Left cardiac atrium (tissue), 4 donors: ENCODE measurements at places on chromosomes 6 and 20. TPM values are rescaled to one million over a fixed set of nuclear protein-coding genes. Genes with fewer than 3 reads are reported as not detected.

The SYNE1 gene
- 112 TPM for total RNA-seq

The SRSF12 gene
- 0.09 TPM for total RNA-seq

The BPIFB4 gene
- total RNA-seq: not detected

The TMC2 gene
- not detected for total RNA-seq

The RSPO3 gene
- total RNA-seq: 1.9 TPM

The CAP2 gene
- total RNA-seq: 69.6 TPM

The OSTM1 gene
- 57.9 TPM for total RNA-seq

The SLA2 gene
- total RNA-seq: 0.56 TPM

The CDH26 gene
- total RNA-seq: 0.84 TPM

The AIF1 gene
- total RNA-seq: 17.0 TPM

The ZSCAN31 gene
- total RNA-seq: 8.4 TPM

The SCRT2 gene
- not detected for total RNA-seq

The BACH2 gene
- 2.5 TPM for total RNA-seq

The FAM217A gene
- not detected for total RNA-seq

The HLA-A gene
- total RNA-seq: 337 TPM

The CCM2L gene
- 7.2 TPM for total RNA-seq

The DEFB132 gene
- not detected for total RNA-seq

The MOCS1 gene
- 29.4 TPM for total RNA-seq

The PKIB gene
- total RNA-seq: 1.0 TPM

The ELOVL2 gene
- total RNA-seq: 1.2 TPM

The PRR18 gene
- total RNA-seq: 0.26 TPM

The DYNLRB1 gene
- total RNA-seq: 141 TPM

The RUNX2 gene
- total RNA-seq: 0.44 TPM

The KCNG1 gene
- total RNA-seq: 0.27 TPM

The FRMD1 gene
- total RNA-seq: 0.18 TPM

The GNRH2 gene
- total RNA-seq: not detected

The VGLL2 gene
- total RNA-seq: 0.26 TPM

The TCF15 gene
- total RNA-seq: 10.3 TPM

The GPR6 gene
- total RNA-seq: not detected

The TGM2 gene
- total RNA-seq: 695 TPM

The KIF25 gene
- total RNA-seq: 0.44 TPM

The TRIM15 gene
- total RNA-seq: not detected

The EDN1 gene
- 25.4 TPM for total RNA-seq

The C20orf141 gene
- not detected for total RNA-seq

The PTCHD4 gene
- total RNA-seq: 0.74 TPM

The STAU1 gene
- 61.8 TPM for total RNA-seq

The CLVS2 gene
- total RNA-seq: 0.03 TPM

The TREM1 gene
- 1.7 TPM for total RNA-seq

The FAM83B gene
- 7.4 TPM for total RNA-seq

The C20orf204 gene
- 0.29 TPM for total RNA-seq

The ULBP1 gene
- total RNA-seq: 0.12 TPM

The RIMS4 gene
- total RNA-seq: 0.58 TPM

The CD24 gene
- 0.47 TPM for total RNA-seq

The ERVFRD-1 gene
- total RNA-seq: 0.09 TPM

The OPRL1 gene
- total RNA-seq: 0.97 TPM

The TUBE1 gene
- total RNA-seq: 18.4 TPM

The RIPK1 gene
- total RNA-seq: 10.6 TPM

The ZNF311 gene
- total RNA-seq: 0.68 TPM

The CLDN20 gene
- total RNA-seq: not detected

The CLPSL1 gene
- total RNA-seq: not detected

The PAX1 gene
- not detected for total RNA-seq

The SPATS1 gene
- not detected for total RNA-seq

The PTCRA gene
- not detected for total RNA-seq

The SYTL3 gene
- total RNA-seq: 3.7 TPM

The CCN5 gene
- 25.1 TPM for total RNA-seq

The GPLD1 gene
- 1.9 TPM for total RNA-seq

The SLC22A3 gene
- 2.1 TPM for total RNA-seq

The MANEA gene
- total RNA-seq: 7.2 TPM

The CUL7 gene
- 10.8 TPM for total RNA-seq
